Fibroblast of lung (primary cell): ENCODE measurements at places on chromosomes 7 and 10. TPM values are rescaled to one million over a fixed set of nuclear protein-coding genes. Genes with fewer than 3 reads are reported as not detected.
A peak's percentile ranks its signal among the peaks of the same experiment; 100 is the strongest.

The AMPH gene
- total RNA-seq: 1.5 and 3.6 TPM in 2 replicates

The TDRD1 gene
- total RNA-seq: 0.26 TPM in 1 of 2 replicates, not detected in the other

The OR6V1 gene
- total RNA-seq: not detected in 2 replicates

The ZNF853 gene
- total RNA-seq: 0.66 and 4.4 TPM in 2 replicates

The TEX47 gene
- not detected in 2 replicates for total RNA-seq

The PDK4 gene
- total RNA-seq: 2.8 and 3.1 TPM in 2 replicates

The FGFBP3 gene
- total RNA-seq: 0.26 and 0.50 TPM in 2 replicates

- no peak for DNase-seq
Measured at GRCh38 chr7:200704-201103, 8.3 kb downstream of the FAM20C start.

- no peak for DNase-seq
Measured at GRCh38 chr7:129258649-129259389, 34.0 kb downstream of the AHCYL2 start.

DNA sequence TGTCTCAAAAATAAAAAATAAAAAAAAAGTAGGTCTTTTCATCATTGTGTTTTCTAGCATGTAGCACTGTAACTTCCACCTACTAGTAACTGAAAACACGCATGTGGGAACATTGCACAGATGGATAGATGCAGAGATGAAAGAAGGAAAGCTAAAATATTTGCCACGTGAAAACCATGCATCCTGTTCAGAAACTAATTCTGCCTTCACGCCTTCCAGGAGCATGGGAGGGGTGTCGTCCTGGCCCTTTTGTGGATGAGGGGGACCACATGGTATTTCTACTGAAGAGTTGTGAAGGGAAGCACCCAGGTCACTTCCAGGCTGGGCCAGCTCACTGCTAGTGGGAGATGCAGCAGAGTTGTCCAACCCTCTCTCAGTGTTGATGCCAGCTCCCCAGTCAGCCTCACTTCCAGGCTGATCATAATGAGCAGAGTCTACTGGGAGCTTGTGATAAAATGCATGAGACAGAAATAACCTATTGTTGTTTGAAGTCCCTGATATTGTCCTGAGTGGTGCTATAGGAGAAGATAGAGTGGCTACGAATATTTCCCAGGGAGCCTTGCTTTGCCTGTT lies 287.1 kb upstream of the CELF2 start:
- no peak for DNase-seq

DNA sequence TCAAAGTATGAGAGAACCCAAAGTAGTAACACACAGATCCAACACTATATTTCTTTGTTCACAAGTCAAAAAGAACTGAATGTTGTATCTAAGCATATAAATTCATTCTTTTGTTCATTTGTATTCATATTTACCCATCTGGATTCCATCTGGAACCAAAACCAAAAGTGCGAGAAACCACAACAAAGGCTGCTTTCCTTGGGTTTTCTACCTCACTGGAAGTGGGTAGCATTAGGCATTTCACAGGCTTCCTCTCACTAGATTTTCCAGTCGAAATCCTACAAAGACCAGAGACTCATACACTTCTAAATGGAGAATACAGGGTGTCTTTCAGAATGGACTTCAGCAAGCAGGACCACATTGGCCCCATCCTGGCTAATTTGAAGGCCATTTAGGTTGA lies 109.8 kb upstream of the WNT16 start:
- DNase-seq: no peak

DNA sequence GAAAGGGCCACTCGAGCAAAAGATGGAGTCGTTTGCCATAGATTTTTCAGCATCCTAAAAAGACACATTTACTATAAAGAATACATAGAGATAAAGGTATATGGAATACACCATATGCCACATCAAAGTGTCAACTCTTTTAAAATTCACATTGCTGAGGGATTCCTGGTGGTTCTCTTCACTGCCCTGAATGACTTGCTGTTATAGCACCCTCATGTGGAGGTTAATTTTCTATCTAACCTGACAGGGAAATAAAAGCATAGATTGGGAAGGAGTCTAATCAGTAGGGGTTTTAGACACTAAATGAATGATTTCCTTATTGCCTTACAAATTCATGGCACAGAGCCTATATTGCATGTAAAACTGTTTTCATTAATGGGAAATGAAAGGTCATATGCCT lies 25.9 kb downstream of the DNAH11 start:
- DNase-seq: no peak

- no peak for DNase-seq
Measured at GRCh38 chr7:5695727-5696345, 85.6 kb downstream of the RNF216 start.

GRCh38 chr10:103125323-103126267 lies 67.5 kb downstream of the NT5C2 start:
- DNase-seq: peak; percentile 84

DNA sequence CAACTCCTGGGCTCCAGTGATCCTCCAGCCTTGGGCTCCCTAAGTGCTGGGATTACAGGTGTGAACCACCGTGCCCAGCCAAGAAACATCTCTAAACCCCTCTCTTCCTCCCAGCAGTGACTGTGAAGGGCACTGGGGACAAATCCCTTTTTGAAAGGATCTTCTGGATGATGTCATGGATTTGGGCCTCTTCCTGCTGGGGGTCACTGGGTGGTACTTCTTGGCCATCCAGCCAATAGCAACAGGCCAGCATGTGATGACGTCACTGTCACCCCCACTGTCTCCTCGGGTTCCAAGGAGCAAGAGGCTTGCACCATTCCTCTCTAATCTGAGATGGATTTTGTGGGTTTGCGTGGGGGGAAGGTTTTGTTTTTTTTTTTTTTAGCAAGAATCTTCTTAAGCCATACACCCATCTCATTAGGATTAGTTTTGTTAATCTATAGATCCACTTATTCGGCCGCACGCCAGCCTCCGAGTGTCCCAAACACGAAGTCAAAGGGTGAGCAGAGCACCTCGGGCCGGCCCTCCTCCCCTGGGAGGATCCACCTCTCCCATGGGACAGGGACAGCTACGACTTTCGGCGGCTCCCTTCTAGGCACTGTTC lies 29.4 kb upstream of the TNRC18 start:
- DNase-seq: peak; percentile 62

DNA sequence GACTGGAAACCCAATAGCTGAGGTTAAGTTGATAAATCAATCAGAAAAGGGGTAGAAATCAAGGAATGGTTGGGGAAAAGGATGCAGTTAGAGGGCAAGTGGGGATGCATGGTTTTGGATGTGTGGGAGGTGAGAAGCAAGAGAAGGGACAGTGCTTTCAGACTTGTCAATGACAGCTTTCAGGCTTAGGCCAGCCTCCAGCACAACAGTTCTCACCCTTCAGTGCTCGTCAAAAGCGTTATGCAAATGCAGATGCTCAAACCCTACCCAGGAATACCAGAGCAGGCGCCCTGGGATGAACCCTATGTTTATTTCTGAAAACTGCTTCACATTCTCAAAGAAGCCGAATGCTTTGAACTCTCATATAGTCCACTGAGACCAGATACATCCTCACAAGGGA lies 74.0 kb downstream of the AOAH start:
- no peak for DNase-seq

GRCh38 chr10:91628383-91628782 lies 4.5 kb downstream of the PPP1R3C start:
- no peak for DNase-seq

- no peak for DNase-seq
Measured at GRCh38 chr7:54111814-54112511, 430.2 kb upstream of the VSTM2A start.

GRCh38 chr10:102184606-102185005 lies 32.4 kb downstream of the NOLC1 start:
- no peak for DNase-seq

GRCh38 chr10:112307358-112308124 lies 24.3 kb downstream of the TECTB start:
- peak; percentile 14 for DNase-seq

DNA sequence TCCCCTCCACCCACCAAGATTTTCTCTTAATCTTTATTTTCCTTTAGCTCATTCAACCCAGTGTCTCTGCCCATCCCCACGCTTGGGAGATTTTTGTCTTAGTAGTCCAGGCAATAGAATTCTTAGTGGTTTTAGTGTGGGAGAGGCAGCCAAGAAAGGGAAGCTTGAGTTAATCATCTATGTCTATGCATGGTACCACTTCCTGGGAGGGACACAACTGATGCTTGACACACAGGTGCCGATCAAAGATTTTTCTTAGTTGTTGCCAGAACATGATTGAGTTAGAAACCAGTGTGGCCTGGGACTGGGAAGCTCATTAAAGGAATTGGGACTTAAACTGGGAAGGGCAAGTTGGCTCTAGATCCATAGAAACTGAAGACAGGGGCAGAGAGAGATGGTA lies 3.1 kb downstream of the STRA8 start:
- DNase-seq: no peak

GRCh38 chr7:12508554-12508953 lies 62.0 kb upstream of the SCIN start:
- DNase-seq: no peak

- no peak for DNase-seq
Measured at GRCh38 chr7:147658392-147658967, 932.1 kb upstream of the C7orf33 start.

- no peak for DNase-seq
Measured at GRCh38 chr7:39758234-39758970, 135.0 kb downstream of the RALA start.

DNA sequence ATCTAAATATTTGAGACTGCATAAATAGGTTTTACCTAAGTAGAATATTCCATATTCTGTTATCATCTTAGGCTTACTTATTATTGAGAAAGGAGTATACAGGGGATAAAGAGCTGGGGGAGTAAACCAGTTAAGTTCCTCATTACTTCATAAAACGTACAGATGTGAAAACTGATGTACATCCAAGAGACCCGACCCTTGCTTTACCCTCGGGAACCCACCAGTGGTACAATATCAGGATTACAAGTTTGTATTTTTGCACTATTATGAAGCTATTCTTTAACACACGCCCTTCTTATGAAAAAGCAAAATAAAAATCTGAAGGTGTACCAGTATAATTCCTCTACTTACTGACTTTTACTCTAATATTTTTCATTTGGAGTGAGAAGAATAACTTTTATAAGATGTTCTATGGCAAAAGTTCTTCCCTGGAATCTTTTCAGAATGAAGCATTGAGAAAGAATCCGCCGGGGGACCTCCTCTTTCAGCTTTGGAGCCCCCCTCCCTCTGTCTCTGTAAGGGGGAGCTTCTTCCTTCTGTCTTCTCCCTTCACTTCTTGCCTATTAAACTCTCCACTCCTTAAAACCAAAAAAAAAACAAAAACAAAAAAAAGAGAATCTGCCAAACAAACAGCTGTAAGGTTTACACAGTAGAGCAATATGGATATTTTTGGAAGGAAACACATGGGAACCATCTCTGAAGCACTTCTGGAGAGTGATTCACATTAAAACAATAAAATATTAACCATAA lies 550.0 kb downstream of the TNS3 start:
- DNase-seq: no peak

DNA sequence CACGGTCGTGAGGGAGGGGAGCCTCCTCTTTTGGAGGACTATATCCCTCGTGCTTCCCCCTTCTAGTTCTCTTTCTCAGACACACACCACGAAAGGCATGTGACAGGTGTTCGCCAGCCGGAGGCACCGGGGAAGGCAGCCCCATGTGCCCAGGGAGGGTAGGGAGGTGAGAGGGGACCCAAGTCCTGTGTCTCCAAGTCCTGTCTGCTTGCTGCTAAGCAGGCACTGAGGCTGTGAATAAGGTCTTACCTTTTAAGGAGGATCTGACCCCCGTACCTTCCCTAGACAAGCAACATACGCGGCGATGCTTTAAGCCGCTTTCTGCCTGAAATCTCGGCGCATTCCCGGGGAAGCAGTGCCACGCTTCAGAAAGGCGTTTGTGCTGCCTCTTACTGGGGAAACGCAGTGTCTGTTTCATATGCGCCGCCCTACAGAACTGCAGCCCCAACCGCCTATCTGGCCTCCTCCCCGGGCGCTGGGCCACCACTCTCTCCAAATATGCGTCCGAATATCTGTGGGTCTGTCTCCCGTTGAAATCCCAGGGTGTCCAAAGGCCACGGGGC lies 770 bp downstream of the PLXNA4 start:
- DNase-seq: peak; percentile 76

DNA sequence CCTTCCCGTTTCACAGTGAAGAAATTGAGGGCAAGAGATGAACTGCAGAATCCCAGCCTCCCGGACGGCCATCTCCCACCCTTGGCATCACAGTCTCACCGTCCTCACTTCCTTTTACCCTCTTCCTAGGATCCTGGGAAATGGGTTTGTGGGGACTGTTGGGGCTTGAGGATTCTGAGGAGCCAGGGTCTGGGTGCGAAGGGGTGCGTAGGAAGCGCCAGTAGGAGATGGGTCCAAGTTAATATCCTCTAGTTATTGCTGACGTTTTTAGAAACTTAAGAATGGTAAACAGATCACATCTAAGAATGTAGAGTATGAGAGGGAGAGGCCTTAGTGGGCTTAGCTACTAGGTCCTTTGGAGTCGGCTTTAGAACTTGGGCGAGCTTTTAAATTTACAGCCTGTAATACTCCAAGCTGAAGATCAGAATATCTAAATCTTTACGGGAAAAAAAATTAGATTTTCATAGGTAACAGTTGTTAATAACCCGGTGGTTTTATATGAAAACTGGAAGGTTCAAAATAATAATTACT lies 696 bp downstream of the MALSU1 start:
- no peak for DNase-seq

DNA sequence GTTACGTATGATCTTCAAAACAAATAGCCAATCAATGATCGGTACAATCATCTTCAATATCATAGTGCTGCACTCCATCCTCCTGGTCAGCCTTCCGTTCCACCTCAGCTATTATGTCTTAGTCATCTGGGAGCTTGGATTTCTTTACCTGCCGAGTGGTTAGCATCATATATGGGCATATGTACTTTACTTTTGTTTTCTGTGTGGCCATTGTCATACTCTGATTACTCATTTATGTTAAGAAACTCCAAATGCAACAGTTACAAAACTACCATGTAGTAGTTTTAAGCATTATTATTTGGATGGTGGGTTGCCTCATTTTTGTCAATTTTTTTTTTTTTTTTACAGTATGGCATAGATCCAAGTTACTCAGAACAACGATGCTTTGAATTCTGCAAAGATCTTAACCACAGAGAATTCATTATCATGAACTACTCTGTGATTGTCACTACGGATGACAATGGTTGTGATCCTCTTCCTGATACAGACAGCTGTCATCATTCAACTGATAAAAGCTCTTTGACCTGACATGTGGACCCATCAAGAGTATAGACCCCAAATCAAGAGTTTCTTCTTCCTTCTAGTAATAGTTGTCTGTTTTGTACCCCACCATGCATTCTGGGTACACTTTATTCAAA lies 52.1 kb upstream of the NME8 start:
- no peak for DNase-seq

GRCh38 chr10:43043342-43043772 lies 33.5 kb upstream of the RET start:
- DNase-seq: no peak
